ENCODE measurements at places on chromosomes 4 and X.

- no peak for DNase-seq
Measured at GRCh38 chr4:38386005-38386551, 277.9 kb upstream of the KLF3 start.

DNA sequence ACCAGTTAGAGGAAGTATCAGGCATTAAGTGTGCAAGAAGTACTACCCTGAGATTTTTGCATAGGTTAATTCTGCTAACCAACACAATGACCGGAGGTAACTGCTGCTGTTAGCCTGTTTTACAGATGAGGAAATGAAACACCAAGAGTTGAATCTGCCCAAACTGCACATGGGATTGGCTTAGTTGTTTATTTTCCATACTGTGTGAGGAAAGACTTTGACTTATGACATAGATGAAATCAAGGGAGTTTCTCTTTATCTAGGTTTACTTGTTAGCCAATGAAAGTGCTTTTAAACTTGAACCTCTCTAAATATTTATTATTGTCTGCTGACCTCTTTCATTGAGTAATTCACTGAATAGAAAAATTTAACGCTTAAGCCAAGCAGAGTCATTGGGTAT lies 10.3 kb downstream of the GUCY1B1 start:
- no peak for DNase-seq

DNA sequence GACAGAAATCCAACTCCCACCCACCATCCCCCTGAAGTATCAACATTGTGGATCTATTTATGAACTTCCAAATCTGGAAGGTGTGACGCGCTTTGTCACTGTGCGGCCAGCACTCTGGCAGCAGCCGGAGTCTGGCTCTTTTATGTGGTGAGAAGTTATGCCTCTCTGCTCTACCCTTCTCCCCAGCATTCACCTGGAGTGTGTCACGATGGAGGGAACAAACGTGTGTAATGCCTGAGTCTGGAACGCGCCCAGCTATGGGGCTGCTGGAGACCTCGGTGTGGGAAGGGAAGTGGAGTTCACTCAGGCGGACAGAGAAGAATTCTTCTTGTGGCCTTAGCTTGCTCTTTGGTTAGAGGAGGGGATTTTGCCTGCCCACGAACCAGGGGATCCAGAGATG lies 222.1 kb upstream of the RPL34 start:
- no peak for DNase-seq

GRCh38 chr4:107705742-107706556 lies 14.1 kb downstream of the PAPSS1 start:
- DNase-seq: no peak

DNA sequence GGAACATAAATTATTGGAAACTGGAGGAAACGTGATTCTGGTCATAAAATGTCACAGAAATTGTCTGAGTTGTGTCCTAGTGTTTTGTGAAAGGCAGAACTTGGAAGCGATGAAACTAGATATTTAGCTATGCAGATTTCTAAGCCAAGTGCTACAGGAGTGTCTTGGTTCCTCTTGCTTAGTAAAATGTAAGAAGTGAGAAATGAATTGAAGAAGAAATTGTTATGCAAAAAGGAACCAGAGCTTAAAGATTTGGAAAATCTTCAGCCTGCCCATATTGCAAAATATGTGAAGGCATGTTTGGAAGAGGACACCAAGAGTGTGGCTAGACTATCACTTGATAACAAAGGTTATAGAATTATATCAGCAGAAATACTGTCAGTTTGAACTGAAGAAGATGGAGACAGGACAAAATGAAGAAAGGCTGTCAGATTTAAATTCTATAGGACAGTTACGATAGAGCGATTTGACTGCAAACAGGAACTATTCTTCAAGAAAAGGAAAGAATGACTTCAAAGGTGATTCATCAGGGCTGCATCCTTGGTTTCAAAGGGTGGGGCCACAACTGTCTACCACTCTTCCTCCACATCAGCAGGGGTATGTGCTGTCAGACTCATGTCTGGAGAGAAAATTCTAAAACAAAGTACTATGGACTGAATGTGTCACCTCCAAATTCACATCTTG lies 9.4 kb upstream of the CDS1 start:
- no peak for DNase-seq

- DNase-seq: no peak
Measured at GRCh38 chrX:151687635-151688034, 7.6 kb upstream of the PRRG3 start.

DNA sequence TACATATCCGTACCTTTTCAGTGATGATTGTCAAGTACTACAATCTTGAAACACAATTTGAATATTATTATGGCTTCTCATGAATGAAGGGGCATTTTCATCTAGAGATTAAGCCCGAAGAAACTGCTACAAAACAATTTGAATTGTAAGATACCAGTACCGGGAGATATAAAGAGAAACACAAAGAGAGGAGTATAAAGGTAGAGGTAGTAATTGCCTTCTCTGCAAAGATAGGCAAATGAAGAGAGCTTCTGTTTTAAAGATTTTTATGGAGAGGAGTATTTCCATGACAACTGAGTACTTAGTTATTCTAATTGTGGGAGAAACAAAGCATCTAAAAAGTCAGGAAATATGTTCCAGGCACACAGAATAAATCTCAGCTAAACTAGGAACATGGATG lies 25.3 kb upstream of the KCNIP4 start:
- DNase-seq: no peak

- no peak for DNase-seq
Measured at GRCh38 chr4:8010618-8011017, 71.0 kb upstream of the AFAP1 start.

- no peak for DNase-seq
Measured at GRCh38 chrX:68428431-68428830, 4.9 kb downstream of the OPHN1 start.

DNA sequence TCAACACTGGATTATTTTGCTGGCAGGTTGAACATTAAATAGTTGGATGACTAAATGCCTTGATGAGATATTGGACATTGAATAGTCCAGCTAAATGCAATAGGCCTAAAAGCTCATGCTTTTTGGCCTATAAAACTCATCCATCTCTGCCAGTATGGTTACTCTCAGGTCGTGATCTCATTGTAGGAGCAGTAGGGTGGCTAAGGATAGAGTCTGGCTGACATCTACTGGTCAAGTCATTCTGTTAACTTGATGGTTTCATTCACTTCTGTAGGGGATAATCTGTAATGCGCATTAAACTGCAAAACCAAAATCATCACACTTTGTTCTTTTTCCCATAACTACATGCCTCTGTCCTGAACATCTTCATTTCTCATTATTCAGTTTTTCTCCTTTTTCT lies 227.0 kb downstream of the DKK2 start:
- DNase-seq: no peak

GRCh38 chrX:16643176-16643575 lies 6.8 kb upstream of the S100G start:
- no peak for DNase-seq

GRCh38 chr4:59565836-59566235 lies 1634.3 kb upstream of the ADGRL3 start:
- no peak for DNase-seq

- DNase-seq: no peak
Measured at GRCh38 chr4:55020131-55020530, 105.3 kb downstream of the KDR start.

GRCh38 chr4:145760176-145760575 lies 80.2 kb downstream of the C4orf51 start:
- no peak for DNase-seq

GRCh38 chr4:2406920-2407319 lies 11.5 kb downstream of the ZFYVE28 start:
- no peak for DNase-seq

DNA sequence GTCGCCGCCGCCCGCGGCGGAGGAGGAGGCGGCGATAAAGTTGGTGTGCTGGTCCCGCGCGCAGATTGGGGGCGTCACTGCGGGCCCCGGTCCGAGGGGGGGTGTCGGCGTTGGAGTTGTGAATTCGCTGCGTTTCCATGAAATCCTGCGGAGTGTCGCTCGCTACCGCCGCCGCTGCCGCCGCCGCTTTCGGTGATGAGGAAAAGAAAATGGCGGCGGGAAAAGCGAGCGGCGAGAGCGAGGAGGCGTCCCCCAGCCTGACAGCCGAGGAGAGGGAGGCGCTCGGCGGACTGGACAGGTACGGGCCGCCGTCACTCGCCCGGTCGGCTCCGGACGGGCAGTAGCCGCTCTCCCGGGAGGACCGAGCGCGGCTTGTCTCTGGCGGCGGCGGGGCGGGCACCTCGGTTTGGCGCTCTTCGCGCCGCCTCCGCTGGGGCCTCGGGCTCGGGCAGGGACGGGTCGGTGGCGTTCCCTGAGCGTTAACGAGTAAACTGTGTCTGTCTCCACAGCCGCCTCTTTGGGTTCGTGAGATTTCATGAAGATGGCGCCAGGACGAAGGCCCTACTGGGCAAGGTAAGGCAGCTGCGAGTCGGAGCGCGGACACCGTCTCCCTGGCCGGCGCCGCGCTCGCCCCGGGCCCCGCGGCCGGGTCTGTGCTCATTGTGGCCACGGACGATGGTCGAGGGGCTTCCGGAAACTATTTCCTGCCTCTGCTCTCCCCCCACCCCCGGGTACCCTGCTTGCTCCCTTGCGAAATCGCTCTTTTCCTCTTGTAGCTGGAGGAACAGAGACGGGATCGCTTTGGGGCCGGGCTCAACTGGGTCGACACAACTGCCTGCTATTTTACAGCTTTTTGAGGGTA lies 658 bp downstream of the KDM6A start:
- peak; percentile 71 for DNase-seq

DNA sequence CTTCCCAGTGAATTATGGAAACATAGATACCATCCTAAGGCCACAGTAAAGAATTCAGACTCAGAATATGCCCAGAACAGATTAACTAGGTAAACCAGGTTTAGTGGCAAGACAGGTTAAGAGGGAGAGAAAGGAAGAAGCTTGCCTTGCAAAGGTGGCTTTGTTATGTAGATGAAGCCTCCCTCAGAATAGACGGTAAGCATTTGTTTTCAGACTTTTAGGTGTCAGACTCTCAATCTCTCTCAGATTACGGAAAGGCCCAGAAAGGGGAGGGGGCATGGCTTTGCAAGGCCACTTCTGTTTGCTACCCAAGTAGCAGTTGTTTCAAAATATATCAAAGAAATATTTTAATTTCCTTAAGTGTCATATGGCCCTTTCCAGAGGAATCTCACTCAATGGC lies 457.1 kb upstream of the BOD1L1 start:
- DNase-seq: no peak
